Stimulated activated CD4-positive, alpha-beta T cell treated with anti-CD3 and anti-CD28 coated beads, Interleukin-1b, Interleukin-23, amount 100 ng/mL, for 24 hours (primary cell): ENCODE measurements at places on chromosomes 6 and 20.

GRCh38 chr6:33854572-33855030 lies 50.8 kb upstream of the MLN start:
- no peak for DNase-seq

- no peak for DNase-seq
Observed at GRCh38 chr6:39441986-39442385, 119.5 kb upstream of the KCNK16 start.

DNA sequence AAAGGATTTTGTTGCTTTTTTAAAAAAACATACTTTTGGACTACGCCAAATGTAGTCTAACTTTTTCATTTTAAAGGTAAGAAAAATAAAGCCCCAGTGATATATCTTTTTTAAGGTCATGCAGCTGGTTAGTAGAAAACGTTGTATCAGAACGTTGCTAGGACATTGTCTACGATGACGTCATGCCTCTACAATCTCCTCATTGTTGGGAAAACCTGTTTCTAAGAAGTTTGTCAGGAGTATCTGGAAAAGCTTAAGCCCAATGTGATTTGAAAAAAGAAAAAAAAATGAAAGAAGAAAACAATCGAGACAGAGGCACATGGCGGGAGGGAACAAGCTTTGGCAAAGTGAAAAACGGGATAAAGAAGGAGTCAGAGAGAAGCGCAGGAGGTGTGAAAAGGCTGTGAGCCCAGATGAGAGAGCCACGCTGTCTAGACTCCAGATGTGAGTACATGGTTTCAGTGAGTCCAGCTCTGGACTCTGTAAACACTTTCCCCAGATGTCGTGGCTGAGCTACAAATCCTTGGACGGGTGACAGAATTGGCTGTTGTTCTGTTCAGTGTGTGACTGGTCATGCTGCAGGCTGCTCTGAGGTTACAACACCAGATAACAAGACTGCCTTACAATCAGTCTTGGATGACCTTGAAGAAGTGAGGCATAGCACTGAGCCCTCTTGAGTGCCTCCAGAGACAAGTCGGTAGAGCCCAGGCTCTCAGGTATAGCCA lies 656.7 kb upstream of the ID4 start:
- no peak for DNase-seq

DNA sequence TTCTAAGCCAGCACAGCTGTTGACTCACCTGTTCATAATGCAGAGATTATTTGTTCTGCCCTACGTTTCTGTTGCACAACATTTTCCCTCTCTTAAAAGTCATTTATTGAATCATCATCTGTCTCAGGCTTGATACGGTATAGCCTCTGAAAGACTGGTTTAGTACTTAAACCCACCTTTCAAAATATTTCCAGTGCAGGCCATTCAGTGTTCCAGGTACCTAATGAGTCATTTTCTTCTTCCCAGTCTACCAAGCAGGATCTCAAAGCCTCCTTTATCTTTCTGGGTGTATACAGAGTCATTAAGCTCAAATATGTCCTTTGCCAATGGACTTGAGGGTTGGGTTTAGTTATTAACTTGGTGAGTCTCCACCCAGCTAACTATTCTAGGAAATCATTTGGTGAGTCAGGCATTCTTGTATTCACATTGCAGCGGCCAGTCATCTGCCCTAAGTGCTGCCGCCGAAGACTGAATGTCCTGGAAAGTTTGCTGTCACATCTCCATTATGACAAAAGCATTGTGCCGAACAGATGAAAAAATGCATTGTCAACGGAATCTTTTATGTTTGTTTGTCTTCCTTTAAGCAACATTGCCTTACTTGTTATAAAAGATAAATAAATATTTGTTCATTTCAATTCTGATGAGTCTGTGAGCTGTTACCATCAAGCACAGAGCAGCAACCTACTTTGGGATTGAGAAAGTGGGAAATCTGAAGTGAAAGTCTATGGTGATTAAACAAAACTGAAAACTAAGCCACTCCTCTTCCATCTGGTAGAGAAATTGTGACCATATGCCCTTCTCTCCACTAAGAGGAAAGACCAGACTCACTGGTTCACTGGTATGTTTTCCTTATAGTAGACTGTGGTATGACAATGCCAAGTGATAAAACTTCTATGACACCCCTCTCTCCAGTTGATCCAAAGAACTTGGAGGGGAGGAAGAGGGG lies 14.3 kb upstream of the FAM135A start:
- DNase-seq, result no peak

GRCh38 chr6:99836471-99836870 lies 157.6 kb downstream of the MCHR2 start:
- no peak for DNase-seq

- no peak for DNase-seq
Observed at GRCh38 chr6:132719736-132720448, 6.0 kb upstream of the VNN1 start.

DNA sequence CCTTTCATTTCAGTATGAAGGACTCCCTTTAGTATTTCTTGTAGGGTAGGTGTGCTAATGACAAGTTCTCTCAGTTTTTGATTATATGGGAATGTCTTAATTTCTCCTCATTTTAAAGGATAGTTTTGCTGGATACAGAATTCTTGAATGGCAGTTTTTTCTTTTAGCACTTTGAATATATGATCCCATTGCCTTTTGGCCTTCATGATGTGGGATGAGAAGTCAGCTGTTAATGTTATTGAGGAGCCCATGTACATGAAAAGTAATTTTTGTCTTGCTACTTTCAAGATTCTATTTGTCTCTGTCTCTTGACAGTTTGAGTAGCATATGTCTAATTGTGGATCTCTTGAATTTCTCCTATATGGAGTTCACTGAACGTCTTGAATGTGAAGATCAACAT lies 30.9 kb downstream of the RSPH3 start:
- DNase-seq, result no peak

DNA sequence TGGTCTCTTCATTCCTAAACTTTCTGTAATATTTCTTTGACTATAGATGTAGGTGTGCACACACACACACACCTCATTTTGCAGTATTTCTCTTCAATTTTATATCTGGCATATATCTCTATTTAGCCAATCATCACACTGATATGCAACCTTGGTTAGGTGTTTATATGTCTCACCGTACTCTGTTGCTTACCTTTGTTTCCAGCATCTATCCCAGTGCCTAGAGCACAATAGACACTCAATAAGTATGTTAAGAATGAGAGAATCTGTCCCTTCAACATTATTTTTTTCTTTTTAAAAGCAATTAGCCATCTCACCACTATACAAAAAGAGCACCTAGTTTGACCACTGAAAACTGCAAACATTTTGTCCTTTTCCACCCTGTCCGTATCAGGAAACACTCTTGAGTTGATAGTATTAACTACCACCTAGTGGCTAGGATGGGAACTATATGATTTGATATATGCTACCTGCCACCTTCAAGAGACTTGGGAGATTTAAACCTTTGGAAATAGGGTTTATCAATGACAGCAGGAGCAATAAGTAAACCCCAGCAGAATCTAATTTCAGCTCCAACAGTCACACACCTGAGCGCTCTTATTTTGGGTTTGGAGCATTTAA lies 48.7 kb upstream of the RSPO3 start:
- DNase-seq, result no peak

DNA sequence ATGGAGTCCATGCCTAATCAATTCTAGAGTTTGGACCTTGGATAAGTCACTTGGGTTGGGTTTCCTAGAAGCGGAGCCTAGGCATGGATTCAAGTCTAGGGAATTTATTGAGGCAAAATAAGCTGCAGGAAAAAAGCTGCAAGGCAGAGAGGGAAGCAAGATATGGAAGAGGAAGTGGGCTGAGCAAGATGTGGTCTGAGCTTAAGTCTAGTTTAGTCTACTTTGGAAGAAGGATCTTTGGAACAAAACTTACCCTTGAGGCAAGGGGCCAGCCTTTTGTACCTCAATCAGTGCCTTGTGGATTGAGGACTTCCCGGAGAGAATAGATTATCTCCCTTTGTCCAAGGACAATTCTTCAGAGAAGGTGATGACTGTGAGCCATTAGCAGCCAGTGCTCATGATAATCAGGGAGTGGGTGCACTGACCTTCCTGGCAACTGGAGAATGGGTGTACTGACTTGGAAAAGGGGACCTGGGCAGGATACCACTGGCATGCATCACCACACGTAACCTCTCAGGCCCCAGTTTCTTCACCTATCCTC lies 10.9 kb downstream of the ZSCAN9 start:
- no peak for DNase-seq

DNA sequence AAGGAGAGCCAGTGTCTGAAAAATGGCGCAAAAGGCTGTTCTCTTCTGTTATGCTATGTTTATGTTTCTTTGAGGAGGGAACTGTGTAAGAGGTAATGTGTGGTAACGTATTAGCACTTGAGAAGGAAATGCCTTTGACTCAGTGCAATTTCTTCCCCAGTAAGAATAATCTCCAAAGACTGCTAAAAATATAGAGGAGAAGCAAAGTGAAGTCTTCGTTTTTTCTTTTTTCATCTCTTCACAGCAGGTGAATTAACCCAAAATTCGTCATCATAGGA lies 47.1 kb upstream of the IFNGR1 start:
- DNase-seq, result no peak

DNA sequence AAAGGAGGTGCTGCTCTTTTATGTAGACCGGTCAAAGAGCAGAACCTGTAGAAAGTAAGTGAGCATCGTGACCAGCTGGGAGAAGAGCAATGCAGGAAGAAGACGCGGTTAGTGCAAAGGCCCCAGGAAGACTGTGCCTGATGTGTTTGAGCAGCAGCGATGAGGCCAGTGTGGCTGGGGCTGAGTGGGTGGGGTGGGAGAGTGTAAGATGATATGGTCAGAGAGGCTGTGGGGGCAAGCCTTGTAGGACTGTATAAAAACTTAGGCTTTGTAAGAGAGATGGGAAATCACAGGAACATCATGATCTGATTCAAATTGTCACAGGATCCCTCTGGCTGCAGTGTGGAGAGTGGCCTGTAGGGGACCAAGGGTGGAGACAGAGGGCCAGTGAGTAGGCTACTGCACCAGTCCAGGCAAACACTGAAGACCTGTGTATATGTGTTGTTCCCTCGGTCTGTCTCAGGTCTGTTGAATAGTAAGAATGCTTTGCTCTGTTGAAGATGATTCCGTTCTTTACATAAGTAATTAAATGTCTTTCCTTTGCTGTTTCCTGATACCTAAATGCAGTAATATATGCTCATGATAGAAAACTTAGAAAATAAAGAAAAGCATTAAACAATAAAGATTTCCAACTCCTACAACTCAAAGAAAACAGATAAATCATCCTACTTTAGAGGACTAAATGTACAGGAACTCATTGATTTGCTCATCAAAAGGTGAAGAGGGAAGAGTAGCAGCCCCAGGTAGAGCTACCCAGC lies 23.6 kb upstream of the WFDC2 start:
- DNase-seq, result no peak

DNA sequence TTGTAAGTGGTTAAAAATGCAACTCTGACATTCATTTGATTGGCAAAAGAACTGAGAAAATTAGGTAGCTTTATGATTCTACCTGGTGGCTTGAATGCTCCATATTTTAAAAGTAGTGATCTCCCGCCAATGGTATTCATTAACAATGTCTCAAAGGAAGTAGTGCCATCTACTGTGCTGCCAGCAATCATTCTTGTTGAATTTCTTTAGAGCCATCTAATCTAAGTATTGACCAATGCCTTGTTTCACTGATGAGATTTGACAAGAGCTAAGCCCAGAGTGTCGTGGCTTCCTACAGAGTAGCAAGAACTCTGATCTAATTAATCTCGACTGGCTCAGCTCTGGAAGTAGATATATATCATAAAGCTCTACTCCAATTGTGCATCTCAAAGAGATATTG lies 696.7 kb downstream of the C6orf118 start:
- DNase-seq, result no peak

GRCh38 chr6:6722195-6722594 lies 133.7 kb downstream of the LY86 start:
- no peak for DNase-seq

DNA sequence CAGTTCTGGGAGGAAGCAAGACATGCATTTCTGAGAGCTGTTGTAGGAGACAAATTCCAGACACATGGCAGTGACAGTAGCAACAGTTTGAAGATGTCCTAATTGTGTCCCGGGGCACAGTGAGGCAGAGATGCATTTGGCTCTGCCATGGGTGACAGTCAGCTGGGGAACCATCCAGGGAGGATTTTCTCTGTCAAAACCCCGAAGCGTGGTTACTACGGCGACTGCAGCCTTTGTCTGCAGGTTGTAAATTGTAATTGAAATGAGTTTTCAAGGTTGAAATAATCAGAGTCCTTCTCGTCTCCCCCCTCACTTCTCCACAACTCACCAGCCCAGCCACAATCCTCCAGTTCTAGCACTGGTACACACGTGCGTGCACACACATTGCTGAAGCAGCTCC lies 100.1 kb downstream of the GRM4 start:
- no peak for DNase-seq

DNA sequence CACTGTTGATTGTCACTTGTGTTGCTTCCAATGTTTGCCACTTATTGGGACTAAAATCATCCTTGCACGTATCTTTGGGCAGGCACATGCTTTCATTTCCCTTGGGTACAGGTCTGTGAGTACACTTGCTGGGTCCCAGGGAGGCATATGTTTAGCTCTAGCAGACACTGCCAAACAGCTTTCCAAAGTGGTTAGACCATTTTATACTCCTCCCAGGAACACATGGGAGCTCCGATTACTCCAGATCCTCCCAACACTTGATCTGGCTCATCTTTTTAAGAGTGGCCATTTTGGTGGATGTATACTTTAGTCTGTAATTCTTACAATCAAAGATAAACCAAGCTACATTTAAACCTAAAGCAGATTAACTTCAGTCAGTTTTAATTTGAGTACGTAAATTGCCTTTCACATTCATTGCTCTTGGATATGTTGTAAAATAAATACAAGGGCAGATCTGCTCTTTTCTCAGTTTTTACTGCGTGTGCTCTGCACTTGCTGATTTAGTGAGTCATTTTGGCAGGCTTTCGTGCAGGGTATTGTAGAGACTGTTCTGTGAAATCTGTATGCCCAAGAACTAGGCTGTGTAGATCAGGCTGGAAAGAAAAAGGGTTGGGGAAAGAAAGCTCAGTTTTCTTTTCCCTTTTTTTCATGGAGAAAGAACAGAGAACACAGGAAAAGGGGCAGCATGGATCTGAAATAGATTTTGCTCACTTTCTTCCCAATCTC lies 19.5 kb downstream of the SLC22A1 start:
- no peak for DNase-seq

DNA sequence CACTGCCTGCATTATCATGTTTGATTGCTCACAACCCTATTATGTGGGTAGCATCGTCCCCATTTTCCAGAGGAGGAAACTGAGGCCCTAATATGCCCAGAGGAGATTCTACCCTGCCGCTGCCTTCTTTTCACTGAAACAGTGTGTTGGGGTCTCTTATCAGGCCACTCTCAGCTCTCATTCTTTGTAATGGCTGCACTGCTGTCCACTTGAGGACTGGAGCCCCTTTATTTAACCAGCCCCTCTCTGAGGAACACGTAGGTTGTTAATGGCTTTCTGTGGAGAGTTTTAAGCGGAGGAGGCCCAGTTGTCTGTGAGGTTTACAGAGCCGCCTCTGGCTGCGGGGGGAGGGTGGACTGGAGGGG lies 32.5 kb downstream of the SRC start:
- DNase-seq, result no peak

DNA sequence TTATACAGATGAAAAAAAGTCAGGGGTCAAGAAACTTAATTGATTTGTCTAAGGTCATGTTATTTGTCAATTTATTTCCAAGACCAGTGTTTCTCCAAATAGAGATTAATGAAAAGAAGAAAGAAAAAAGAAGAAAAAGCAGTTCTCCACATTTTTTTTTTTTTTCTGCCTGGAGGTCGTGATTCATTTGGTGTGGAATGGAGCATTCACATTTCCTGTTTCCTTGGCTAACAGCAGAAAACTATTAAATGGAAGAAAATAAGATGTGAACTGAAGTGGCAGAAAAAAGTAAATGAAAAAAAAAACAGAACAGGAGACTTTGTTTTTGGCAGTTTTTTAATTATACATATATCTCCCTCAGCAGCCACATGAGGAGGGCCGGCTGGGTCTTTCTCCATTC lies 470.8 kb upstream of the ZNF337 start:
- no peak for DNase-seq

GRCh38 chr6:35064290-35064689 lies 76.8 kb downstream of the TCP11 start:
- no peak for DNase-seq
